ENCODE measurements at places on chromosomes 12 and 14. TPM values are rescaled to one million over a fixed set of nuclear protein-coding genes. Genes with fewer than 3 reads are reported as not detected.

DNA sequence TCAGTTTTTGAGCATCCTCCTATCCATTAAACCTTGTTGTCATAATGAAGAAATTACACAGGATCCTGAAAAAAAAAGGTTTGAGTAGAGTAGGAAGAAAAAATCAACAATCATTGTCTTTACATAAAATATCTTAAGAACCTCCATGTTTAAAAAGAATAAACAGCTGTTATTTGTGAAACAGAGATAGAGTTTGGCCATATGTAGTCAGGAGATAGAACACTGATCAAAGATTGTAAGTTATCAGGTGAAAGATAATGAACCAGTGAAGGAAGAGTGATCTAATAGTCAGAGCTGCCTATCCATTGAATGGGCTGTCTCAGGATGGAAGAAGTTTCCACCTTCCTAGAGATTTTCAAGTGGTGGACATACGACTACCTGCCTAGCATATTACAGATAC, 397.1 kb downstream of the SOX5 start:
- DNase-seq, result no peak

DNA sequence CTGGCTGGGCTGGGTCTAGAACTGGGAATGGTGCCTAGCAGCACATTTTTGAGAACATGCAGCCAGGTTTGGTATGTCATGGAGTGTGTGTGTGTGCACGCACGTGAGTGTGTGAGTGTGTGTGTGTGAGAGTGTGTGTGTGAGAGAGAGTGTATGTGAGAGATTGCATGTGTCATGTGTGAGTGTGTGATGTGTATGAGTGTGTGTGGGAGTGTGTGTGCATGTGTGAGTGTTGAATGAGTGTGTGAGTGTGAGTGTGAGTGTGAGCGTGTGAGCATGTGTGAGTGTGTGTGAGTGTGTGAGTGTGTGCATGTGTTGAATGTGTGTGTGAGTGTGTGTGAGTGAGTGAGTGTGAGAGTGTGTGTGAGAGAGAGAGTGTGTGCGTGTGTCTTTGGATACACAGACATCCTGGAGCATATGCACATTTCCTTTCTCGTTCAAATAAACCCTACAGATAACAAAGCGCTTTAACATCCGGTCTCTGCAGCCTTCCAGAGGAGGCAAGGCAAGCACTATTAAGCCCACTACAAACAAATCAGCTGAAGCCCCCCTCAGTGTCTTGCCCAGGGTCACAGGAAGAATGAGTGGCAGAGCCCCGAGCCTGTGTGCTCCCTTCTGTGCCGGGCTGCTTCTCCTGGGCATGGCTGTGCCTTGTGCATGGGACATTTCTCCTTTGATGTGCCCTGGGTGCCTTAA, 108.7 kb upstream of the ETV6 start:
- DNase-seq, result no peak

GRCh38 chr14:105203057-105203531, 22.0 kb upstream of the NUDT14 start:
- peak; percentile 81 for DNase-seq

GRCh38 chr14:80844872-80845271, 96.7 kb downstream of the CEP128 start:
- DNase-seq, result no peak

DNA sequence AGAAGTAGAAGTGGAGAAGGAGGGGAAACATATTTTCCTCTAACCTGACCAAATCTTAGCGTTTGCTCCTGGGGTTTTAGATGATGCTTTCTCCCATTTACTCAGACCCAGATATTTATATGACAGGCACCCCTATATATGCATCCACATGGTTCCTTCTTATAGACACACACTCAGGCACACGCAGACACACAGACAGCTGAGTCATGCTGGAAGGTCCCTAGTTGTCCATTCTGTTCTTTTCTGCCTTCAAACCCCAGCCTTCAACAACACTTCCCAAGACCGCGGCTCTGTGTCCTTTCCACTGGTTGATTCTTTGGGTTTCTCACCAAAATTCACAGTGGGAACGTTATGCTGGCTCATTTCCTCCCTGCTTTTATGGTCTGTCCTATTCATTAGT, 52.1 kb downstream of the HSPB8 start:
- DNase-seq, result no peak

DNA sequence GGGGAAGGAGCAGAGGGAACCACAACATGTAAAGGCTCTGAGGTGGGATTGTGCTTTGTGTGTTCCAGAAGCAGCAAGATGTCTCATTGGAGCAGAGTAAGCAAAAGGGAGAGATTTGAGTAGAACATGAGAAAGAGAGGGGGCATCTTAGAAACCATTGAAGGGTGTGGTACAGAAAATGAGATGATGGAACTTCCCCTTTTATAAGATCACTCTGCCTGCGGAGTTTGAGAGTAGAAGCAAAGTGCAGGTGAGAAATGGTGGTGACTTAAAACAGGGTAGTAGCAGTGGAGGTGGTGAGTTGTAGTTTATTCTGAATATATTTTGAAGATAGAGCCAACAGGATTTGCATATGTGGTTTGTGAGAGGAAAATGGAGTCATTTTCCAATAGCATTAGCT, 56.0 kb downstream of the FBXO34 start:
- DNase-seq, result no peak

- no peak for DNase-seq
Measured at GRCh38 chr12:16285586-16285985, 8.1 kb upstream of the SLC15A5 start.

GRCh38 chr12:71250166-71250565, 92.4 kb upstream of the TSPAN8 start:
- no peak for DNase-seq

DNA sequence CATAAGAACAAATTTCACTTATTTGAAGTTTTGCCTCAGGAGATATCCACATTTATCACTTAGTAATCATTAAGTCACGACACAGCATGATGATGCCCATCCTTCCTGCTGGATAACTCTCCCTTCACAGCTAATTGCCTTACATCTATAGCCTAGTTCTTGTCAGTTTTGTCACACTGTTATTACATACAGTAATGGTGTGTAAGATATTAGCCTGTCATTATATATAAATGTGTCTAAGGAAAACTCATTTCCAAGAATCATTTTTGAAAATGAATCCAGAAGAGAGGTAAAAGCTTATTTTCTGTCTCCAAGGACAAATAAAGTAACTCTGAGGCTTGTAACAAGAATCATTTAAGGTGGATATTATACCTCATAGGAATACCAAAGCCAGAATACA, 193.2 kb upstream of the ARID2 start:
- DNase-seq, result no peak

DNA sequence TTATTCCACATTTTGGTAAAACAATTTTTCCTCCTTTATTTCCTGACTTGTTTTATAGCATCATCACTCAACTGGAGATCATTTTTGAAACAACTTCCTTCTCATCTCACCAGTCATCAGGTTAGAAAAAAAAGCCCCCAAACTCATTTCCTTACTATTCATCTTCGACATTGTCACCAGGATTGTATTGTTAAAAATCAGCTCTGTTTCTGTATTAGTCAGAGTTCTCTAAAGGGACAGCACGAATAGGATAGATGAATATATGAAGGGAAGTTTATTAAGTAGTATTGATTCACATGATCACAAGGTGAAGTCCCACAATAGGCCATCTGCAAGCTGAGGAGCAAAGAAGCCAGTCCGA, 392.6 kb downstream of the FUT8 start:
- DNase-seq, result no peak

GRCh38 chr12:60992087-60992486, 1268.1 kb upstream of the USP15 start:
- no peak for DNase-seq

GRCh38 chr12:64667793-64668192, 57.5 kb downstream of the RASSF3 start:
- no peak for DNase-seq

DNA sequence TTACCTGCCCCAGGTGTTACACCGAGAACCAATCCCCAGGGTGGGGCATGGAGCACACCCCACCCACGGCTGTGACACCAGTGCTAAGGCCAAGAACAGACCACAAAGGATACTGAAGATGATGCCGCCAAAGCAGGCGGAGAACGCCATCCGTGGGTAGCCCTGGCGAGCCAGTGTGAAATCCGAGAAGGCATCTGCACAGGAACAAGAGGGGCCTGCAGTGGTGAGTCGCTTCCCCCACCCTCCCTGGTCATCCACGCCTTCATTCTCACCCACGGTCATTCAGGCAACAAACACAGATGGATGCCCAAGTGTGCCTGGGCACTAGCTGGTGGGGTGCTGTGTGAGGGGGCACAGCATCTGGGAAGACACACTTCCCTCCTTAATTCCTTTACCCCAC, 28.5 kb downstream of the SLC8B1 start:
- no peak for DNase-seq

DNA sequence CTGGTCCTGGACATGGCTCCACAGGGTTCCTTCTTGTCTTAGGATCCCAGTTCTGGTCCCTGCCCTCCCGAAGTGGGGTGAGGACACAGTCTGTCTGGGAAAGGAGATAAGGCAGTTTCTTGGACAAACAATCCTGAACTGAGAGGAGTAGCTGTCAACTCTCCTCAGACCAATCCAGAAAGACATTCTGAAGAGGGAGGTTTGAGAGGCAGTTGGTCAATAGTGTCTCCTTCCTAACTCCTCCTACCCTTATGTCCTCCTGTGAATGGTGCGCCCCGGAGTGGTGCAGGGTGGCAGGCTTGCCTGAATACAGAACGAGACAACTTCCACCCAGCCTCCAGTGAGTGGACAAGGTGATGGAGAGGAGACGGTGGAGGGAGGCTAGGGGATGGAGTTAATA, 15.4 kb upstream of the ASIC1 start:
- no peak for DNase-seq

- DNase-seq, result no peak
Measured at GRCh38 chr12:76307083-76307482, 41.1 kb downstream of the BBS10 start.

GRCh38 chr12:82225871-82226270, 132.3 kb downstream of the CCDC59 start:
- no peak for DNase-seq

DNA sequence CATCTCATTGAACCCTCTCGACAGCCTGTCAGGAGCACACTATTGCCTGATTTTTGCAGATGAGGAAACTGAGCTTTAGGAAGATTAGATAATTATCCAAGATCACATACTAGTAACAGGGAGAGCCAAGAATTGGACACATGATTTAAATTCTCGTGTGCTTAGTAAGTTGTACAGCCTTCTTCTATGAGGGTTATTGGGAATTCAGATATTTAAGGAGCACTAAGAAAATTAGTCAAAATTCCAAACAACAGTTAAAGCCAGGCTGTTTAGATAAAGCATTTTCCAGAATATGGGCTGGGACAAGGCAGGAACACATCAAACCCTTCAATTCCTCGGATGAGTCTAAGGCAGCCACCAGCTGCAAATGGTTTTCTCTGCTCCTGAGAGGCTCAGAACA, 148.8 kb downstream of the TMEM30B start:
- no peak for DNase-seq

GRCh38 chr12:1917172-1918070, 1.0 kb downstream of the CACNA2D4 start:
- peak; percentile 47 for DNase-seq

Gene PPFIA2
- total RNA-seq, result not detected

Gene TRIM9
- 0.20 TPM for total RNA-seq

Gene MYL6
- 376 TPM for total RNA-seq

Gene ARMH4
- 0.96 TPM for total RNA-seq

Gene CMTM5
- total RNA-seq, result not detected

Data from left lobe of liver (tissue), 2 donors.